D341Med (cell line): ENCODE measurements at places on chromosomes 3 and 15.
A peak's percentile ranks its signal among the peaks of the same experiment; 100 is the strongest.

DNA sequence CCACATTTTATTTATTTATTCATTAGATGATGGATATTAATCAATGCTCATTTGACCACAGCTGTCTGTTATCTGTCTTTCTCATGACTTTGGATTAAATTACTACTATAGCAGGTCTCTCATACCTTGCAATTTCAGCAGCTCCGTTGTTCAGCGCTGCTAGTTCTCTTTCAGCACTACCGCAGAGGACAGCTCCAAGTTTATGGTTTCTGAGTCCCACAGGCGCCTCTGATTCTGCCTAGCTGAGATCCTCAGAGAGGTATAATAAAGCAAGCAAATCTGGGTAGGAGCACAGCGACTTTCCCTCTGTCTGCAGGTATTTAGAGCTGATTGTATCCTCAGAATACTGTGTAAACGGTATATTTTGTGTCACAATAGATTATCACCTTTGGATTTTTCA is 204.9 kb downstream of the CNTN4 start:
- DNase-seq: no peak

DNA sequence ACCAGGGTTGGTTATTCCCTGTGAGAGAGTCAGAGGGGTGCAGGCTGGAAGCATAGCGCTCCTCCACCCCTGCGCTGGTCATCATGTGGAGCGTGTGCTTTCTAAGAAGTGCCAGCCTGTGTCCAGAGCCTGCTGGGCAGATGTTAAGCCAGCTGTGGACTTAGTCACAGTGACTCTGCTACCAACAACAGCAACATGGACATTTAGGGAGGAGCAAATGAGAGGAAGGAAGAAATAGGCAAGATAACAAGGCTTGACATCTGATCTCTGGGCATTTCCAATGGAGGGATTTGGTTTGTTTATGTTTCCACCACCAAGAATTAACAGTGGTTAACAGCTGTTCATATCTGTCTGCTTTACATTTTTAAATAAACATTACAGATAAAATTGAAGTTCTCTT is 36.4 kb upstream of the MYZAP start:
- no peak for DNase-seq

GRCh38 chr15:24954783-24955530 is at the start of the genes SNRPN and SNURF:
Gene SNRPN (plus strand): TSS chr15:24954987. CDS start chr15:24974454, 19,467 bp downstream.
Gene SNURF (plus strand): TSS chr15:24954987. CDS start chr15:24955049, 62 bp downstream.
- DNase-seq: peak; percentile 86

DNA sequence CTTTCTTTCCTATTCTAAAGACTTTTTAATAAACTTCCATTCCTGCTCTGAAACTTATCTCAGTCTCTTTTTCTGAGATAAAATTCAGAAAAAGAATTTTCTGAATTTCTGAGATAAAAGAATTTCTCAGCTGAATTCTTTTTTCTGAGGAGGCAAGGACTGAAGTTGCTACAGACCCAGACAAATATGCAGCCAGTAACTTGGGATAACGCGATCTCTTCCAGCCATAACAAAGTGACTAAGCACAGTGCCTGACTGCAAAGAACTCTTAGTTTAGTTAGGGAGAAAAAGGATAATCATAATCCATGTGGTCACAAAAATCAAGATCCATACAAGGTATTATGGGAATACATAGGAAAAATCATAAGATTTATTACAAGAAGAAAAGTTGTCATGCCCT is 222.0 kb upstream of the GAP43 start:
- DNase-seq: no peak

DNA sequence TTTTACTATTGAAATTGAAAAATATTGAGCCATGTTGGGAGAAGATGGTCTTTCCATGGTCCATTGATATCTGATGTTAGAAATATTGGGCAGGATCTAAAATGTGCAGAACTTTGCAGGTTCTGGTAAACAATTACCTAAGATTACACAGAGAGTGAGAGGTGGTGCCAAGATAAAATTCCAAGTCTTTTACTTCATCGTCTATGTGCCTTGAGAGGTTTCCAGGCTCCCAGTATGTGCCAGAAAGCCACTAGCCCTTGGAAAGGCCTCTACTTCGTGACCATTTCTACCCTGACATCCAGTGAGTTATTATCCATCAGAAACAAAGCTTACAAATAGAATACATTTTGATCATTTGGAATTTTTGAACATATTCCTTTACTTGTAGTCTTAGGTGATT is 27.6 kb downstream of the CD200 start:
- DNase-seq: no peak

DNA sequence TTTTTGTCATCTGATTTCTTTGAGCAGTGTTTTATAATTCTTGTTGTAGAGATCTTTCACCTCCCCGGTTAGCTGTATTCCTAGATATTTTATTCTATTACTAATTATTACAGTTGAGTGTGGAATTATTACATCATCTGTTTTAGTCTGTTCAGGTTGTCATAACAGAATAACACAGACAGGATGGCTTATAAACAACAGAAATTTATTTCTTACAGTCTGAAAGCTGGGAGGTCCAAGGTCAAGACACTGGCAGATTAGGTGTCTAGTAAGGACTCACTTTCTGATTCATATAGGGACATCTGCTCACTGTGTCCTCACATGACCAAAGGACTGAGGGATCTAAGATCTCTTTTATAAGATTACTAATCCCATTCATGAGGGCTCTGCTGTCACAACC is 121.3 kb upstream of the THBS1 start:
- DNase-seq: no peak

GRCh38 chr3:15326037-15326436 is 6.3 kb downstream of the SH3BP5 start:
- DNase-seq: no peak

- DNase-seq: no peak
Measured at GRCh38 chr3:120622870-120623726, 27.0 kb downstream of the NDUFB4 start.

DNA sequence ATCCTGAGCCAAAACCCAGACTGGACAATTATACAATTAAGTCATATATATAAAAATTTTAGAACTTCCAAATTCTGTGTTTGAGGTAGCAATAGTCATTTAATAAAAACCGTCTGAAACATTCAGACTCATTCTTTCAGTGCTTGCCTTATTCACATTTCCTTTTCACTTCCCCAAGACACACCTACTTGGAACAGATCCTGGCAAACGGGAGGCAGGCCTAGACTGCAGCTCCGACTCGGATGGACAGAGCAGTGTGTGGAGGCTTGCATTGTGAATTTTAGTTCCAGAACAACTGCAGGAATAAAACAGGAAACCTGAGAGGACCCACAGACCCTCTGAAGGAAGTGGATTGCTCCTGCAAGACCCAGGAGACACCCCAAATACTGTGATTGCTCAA is 341.4 kb downstream of the CNTN3 start:
- no peak for DNase-seq

GRCh38 chr3:110677506-110677905 is 394.1 kb upstream of the NECTIN3 start:
- no peak for DNase-seq

DNA sequence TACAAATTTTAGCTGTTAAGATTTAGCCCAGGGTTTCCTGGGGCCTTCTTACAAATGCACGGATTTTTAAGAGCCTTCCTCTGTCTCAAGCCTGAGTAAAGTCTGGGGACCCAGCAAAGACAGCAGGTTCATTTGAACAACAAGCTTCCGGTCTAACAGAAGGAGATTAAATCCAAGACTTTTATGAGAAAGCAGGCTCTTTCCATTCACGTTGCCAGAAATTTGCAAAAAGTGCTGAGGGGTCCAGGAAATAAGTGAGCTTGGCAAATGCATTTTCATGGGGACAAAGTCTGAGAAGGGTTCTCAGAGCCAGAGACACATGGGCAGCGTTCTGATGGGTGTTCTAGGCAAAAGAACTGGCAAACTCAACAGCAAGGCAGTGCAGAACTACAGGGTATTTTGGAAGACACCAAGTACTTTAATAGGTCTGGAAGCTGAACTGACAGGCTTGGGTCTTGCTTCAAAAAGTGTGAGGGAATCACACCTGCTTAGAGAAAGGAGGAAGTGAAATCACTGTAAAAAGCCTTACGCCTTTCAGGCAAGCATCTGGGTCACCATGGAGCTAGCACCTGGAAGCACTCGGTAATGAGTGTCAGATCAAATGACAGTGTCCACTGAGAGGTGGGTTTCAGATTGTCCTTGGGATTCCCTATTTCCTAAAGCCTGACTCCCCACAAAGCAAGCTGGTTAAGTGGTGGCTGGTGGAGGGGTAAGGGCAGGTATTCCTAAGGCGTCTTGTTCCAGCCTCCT is 115.8 kb upstream of the ARHGEF3 start:
- DNase-seq: no peak

DNA sequence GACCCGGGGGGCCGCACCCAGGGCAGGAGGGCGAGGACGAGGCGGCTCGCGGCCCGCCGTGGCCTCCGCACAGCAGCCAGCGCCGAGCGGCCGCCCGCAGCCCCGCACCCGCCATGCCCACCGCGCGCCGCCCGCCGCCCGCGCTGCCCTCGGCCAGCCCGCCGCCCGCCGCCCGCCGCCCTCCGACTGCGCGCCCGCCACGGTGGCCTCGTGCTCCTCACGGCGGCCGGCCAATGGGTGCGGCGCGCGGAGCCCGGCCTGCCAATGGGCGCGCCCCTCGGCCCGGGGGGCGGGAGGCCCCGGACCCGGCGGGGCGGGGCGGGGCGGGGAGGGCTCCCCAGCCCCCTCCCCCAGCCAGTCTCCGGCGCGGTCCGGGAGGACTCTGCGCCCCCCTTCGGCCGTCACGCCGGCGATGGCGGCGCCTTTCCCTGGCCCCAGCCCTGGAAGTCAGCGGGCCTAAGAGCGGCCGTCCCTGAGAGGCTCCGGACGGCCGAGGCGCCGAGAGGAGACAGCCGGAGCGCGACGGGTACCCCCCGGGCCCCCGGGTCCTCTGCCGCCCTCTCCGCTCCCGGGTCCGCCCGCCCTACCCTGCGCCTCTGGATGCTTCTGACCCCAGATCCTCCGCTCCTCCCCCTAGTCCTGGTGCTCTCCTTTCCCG is at the start of gene NT5DC2:
Gene NT5DC2 (minus strand): TSS at position 235 of the 658 bp plus-strand sequence. CDS start 120 bp downstream, at position 115.
- DNase-seq: peak; percentile 99

DNA sequence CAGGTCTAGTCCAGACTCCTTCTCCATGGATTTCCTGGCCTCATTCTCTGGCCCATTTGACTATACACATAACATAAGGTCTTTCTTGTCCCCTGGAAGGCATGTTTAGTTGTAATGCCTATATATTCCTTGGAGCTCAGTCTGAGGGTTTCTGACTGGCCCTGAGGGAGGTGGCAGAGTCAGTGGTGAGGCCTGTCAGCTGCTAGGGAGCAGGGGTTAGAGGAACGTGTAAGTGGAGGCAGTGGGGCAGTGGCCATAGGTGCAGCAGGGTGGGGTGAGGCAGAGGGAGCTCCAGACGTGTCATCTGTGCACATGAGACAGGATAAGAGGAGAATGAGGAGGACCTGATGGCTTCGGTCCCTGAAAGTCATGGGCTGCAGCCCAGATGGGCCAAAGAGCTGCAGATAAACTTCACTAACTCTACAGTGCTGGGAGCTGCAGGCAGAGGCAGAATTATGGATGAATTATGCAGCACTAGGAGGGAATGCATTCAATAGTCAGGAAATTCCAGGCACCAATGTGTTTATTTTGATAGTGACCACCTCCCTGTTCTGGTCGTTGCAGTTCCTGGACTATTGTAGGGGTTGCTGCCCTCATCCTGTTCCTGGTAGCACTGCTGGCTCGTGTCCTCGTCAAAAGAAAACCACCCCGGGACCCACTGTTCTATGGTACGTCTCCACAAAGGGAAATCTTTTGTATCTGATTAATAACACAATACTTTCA is 4.9 kb downstream of the TM6SF1 start:
- no peak for DNase-seq

GRCh38 chr15:48798319-48798718 is 12.6 kb downstream of the CEP152 start:
- peak; percentile 70 for DNase-seq
